Activated CD4-positive, alpha-beta memory T cell treated with anti-CD3 and anti-CD28 coated beads, Interleukin-2, amount 10 ng/mL, durations not matched to agents 7 days and 5 days (primary cell): ENCODE measurements at places on chromosomes 5 and 9. TPM values are rescaled to one million over a fixed set of nuclear protein-coding genes. Genes with fewer than 3 reads are reported as not detected.

The TMEM215 gene
- not detected for total RNA-seq

- no peak overlapping the region for H3K27ac ChIP-seq
- no peak overlapping the region for H3K4me3 ChIP-seq
- no peaks in the 10 kb centered on the region for H3K4me1 ChIP-seq
- DNase-seq, result no peak
Observed at GRCh38 chr9:134502809-134503211, 138.8 kb upstream of the COL5A1 start.

GRCh38 chr5:138611678-138612218, 36.5 kb upstream of the HSPA9 start:
- peaks cover 51% of the 10 kb centered on the region for H3K27me3 ChIP-seq
- no peak overlapping the region for H3K4me3 ChIP-seq
- H3K4me1 ChIP-seq, result peaks cover 6% of the 10 kb centered on the region
- DNase-seq, result no peak

The ZNF462 gene
- 0.28 TPM for total RNA-seq

DNA sequence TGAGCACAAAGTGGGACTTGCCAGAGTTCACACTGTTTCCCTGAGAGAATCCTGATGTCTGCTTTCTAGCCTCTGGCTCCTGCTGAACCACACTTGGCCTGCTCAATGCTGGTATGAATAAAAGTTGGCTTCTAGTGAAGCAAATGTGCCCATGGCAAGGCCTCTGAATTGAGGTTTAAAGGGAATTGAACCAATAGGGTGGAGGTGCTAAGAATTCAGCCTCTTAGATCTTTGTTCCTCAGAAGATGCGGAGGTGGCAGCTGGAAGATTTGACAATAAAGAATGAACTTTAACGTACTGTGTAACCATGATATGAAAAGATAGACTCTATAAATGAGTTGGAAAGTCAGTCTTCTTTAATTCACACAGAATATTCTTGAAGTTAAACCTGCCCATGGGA, 57.2 kb downstream of the RASGRF2 start:
- H3K4me3 ChIP-seq, result no peak overlapping the region
- no peaks in the 10 kb centered on the region for H3K27me3 ChIP-seq
- no peaks in the 10 kb centered on the region for H3K36me3 ChIP-seq
- DNase-seq, result no peak

DNA sequence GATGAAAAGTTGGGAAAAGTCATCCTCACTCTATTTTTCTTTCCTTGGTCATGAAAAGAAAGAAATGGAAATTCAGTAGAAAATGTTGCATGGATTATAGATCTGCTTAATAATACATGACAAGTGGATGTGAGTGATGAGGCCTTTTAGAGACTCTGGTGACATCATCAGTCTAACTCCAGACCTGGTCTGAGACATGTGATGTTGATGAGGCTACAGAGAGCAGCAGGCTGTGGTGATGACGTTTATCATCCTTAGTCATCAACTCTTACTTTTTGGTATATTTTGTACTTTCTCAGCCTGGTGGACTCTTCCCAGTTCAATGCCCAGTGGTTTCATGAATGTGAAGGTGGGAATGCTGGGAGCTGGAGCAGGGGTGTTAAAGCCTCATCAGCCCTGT, 116.4 kb downstream of the TTLL11 start:
- no peak overlapping the region for H3K4me3 ChIP-seq
- no peaks in the 10 kb centered on the region for H3K36me3 ChIP-seq
- no peaks in the 10 kb centered on the region for H3K4me1 ChIP-seq
- no peaks in the 10 kb centered on the region for H3K27me3 ChIP-seq
- no peak overlapping the region for H3K27ac ChIP-seq
- DNase-seq, result no peak

- H3K27me3 ChIP-seq, result peaks cover 11% of the 10 kb centered on the region
- H3K4me3 ChIP-seq, result no peak overlapping the region
- no peaks in the 10 kb centered on the region for H3K36me3 ChIP-seq
- H3K27ac ChIP-seq, result no peak overlapping the region
- DNase-seq, result no peak
Observed at GRCh38 chr5:103464835-103465484, 97.6 kb downstream of the NUDT12 start.

- H3K4me3 ChIP-seq, result no peak overlapping the region
- no peaks in the 10 kb centered on the region for H3K4me1 ChIP-seq
- H3K27me3 ChIP-seq, result no peaks in the 10 kb centered on the region
- H3K27ac ChIP-seq, result no peak overlapping the region
- no peaks in the 10 kb centered on the region for H3K36me3 ChIP-seq
- no peak for DNase-seq
Observed at GRCh38 chr5:26259081-26259480, 779.3 kb downstream of the CDH9 start.

DNA sequence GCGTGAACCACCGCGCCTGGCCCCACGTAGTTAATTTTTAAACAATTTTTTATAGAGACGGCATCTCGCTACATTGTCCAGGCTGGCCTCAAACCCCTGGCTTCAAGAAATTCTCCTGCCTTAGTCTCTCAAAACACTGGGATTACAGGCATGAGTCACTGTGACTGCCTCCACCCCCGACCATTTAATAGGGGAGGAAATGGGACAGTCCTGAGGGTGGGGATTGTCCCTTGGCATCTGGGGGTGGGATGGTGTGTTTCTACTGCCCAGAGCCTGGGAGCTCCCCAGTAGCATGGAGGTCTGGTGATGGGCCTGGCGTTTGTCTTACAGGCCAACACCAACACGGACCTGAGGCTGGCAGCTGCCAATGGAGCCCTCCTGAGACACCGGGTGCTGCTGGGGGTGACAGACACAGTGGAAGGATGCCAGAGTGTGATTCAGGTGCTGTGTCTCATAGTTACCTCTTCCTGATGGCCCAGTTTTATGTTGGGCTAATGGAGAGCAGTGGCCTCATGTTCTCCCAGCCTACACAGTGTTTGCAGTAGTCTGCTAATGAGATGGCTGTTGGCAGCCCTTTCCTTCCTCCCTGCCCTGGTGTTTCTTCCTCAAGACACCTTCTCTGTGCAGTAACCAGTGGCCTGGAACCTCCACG, 22.5 kb downstream of the TMEM268 start:
- H3K4me3 ChIP-seq, result no peak overlapping the region
- peaks cover 50% of the 10 kb centered on the region for H3K36me3 ChIP-seq
- no peak for DNase-seq
- H3K4me1 ChIP-seq, result no peaks in the 10 kb centered on the region

The DPYSL3 gene
- total RNA-seq, result not detected

The TTF1 gene
- total RNA-seq, result 24.5 TPM

DNA sequence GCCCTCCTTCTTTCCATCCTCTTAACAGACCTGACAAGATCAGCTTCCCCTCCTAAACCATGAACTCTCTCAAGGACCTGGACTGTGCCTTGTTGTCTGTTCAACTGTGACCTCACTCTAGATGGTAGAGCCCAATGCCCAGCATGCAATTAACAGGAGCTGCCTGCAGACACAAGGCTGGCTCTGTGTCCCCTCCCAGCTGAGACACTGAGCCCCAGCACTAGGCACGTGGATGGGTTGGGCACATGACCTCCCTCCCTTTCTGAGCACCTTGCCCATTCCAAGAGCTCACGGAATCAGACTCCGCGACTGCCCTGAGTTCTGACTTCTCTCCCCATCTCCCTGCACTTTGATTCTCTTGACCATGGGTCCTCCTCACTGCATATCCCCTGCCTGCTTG, 93.5 kb upstream of the LRRTM2 start:
- no peak for DNase-seq
- H3K27ac ChIP-seq, result no peak overlapping the region
- no peak overlapping the region for H3K4me3 ChIP-seq
- no peaks in the 10 kb centered on the region for H3K27me3 ChIP-seq
